ENCODE measurements at places on chromosomes 16 and 17.
A peak's percentile ranks its signal among the peaks of the same experiment; 100 is the strongest.

- DNase-seq: no peak
These were observed 138.2 kb downstream of the C16orf95 start for GRCh38 chr16:87178977-87179376.

DNA sequence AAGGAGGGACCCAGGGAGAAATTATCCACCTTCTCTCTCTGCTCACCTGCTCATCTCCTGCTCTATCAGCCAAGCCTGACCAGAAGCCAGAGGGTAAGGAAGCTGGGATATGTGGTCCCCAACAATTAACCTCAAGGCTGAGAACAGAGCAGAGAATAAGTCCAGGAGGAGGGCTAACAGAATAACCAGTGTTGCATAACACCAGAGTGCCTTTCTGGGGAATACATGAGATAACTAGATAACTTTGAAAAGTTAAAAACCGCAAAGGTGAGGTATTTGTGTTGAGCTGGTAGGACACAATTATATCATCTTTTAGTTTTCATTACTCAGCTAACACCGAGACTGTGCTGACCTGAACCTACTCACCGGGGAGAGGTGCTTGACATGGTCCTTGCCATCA is 180.8 kb downstream of the SALL1 start:
- no peak for DNase-seq

DNA sequence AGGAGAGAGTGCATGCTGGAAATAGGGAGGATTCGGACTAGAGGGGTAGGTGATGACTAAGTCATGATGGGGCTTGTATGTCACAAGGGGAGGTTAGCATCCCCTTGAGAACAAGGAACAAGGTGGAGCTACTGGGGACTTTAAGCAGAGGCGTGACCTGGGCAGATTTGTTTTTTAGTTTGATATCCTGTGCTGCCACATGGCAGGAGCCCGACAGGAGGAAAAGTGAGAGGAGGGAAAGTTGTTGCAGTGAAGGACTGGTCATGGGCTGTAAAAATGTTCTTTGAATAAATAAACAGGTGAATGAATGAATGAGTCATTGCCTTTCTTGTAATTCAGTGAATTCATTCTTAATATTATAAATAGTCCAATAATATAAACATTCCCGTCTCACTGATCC is 365.1 kb upstream of the CDH5 start:
- no peak for DNase-seq

DNA sequence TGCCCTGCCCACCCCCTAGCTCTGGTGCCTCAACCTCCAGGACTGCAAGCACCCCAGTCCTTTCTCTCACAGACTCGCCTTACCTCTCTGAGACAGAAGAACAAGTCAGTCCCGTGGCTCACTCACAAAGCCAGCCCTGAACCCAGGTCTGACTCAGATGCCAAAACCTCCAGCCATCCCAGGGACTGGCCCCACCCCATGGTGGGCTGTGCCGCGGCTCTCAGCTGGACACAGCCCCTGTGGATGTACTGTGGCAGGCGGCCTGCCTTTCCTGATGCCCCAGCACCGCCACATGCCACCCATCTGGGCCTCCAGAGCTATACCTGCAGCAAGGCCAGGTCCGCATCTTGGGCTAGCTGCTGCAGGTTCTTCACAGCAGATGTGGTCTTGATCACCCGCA is 19.8 kb downstream of the MPG start:
- DNase-seq: no peak

- DNase-seq: no peak
These were observed 18.1 kb downstream of the SOCS3 start for GRCh38 chr17:78341559-78342448.

GRCh38 chr16:12833926-12834325 is 30.2 kb upstream of the CPPED1 start:
- no peak for DNase-seq

GRCh38 chr16:69328854-69329316 is 1.5 kb downstream of the PDF start:
- no peak for DNase-seq

GRCh38 chr16:27326738-27327585 is 13.2 kb downstream of the IL4R start:
- DNase-seq: peak; percentile 55

DNA sequence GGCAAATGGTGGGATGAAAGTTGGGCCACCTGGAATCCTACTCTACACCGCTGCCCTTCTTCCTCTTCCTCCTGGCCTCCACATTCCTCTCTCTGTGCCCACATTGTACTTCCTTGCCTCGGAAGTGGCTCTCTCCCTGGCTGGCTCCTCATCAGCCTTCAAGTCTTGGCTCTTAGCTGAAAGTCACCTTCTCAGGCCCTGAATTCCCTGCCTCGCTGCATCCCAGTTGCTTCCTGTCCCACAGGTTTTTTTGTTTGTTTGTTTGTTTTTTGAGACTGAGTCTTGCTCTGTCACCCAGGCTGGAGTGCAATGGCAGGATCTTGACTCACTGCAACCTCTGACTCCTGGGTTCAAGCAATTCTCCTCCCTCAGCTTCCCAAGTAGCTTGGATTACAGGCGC is 2.6 kb upstream of the PAM16 start:
- DNase-seq: no peak

GRCh38 chr16:11354407-11354732 is 9.1 kb downstream of the RMI2 start:
- DNase-seq: no peak

- DNase-seq: no peak
These were observed 202.4 kb downstream of the SEC14L1 start for GRCh38 chr17:77343031-77343800.

DNA sequence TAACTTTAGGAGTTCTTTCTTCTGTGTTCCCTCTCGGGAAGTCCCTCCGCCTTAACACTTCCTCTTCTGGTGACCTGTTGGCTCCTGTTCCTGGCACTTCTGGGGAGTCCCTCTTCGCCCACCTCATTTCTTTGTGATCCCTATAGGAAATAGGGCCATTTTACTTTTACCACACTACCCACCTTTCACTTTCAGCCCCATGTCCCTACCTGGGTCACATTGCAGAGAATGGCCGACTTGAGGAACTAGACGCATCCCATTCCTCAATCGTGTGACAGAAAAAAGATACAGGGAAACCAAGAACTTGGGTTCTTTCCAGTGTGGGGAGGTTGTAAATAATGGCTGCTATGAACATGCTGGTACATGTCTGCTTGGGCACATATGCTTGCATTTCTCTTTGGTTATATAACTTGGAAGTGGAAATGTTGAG is 6.6 kb downstream of the IL21R start:
- DNase-seq: no peak

DNA sequence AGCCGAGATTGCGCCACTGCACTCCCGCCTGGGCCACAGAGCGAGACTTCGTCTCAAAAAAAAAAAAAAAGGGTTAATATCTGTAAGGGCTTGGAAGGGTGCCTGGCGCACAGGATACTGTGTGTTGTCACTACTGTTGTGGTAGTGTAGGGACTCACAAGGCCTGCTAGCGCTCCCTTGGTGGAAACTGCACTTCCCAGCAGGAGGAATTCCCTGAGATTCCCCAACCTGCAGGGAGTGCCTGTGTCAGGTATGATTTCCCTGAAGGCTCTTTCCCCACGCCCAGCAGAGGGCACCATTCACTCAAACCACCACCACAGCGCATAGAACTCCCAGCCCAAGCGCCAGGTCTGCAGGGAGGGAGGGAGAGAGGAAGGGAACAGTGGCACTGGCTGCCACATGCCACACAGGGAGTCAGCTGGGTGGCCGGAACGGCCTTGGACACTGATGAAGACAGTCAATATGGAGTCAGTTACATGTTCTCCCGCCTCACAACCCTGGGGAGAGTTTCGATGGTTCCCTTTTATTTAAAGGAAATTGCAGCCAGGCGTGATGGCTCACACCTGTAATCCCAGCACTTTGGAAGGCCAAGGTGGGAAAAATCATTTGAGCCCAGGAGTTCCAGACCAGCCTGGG is 32.7 kb upstream of the CDH1 start:
- peak; percentile 71 for DNase-seq

DNA sequence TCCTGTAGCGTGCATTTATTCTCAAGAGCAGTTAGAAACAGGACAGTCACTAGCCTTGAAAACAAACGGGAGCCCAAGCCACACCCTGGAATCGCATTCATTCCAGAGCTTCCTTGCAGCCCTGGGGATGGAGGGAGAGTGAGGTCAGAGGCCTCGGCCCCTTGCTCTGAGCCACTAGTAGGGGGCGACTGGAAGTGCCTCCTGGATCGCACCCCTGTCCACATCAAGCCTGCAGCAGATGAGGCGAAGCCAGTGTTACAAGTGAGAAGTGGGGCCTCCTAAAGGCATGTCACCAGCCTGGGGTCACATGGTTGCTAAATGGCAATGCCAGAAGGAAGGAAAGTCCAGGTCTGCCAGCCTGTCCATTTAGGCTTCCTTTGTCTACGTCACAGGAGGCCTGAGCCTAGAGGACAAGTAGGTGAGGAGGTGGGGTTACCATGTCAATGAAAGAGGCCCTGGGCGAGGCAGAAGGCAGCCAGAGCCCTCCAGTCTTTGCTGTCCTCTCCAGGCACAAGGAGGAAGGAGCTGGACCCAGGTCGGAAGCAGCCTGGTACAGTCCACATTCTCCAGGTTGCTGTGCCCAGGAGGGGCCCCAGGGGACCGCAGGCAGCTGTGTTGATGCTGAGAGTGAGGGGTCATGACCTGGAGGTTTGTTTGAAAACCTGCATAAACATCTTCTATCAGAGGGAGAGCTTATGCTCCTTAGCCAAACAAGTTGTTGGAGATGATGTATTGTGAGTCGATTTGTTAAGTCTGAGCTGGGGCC is 3.0 kb upstream of the RCVRN start:
- no peak for DNase-seq

GRCh38 chr17:50890675-50891516 is 24.7 kb upstream of the TOB1 start:
- no peak for DNase-seq

- DNase-seq: no peak
These were observed 773 bp downstream of the CENPX start for GRCh38 chr17:82021900-82022309.

GRCh38 chr17:77312786-77313599 is 172.2 kb downstream of the SEC14L1 start:
- no peak for DNase-seq

- peak; percentile 90 for DNase-seq
These were observed 2.9 kb downstream of the GSE1 start for GRCh38 chr16:85615852-85616606.

All from activated naive CD8-positive, alpha-beta T cell treated with anti-CD3 and anti-CD28 coated beads, Interleukin-2, amount 50 U/mL, for 24 hours (primary cell).